Activated CD4-positive, CD25-positive, alpha-beta regulatory T cell (primary cell): ENCODE measurements at places on chromosomes 12 and 14.

GRCh38 chr14:37623971-37624370, 28.5 kb downstream of the TTC6 start:
- no peak for DNase-seq

- no peak for DNase-seq
Observed at GRCh38 chr12:6768437-6768914, 2.3 kb downstream of the PTMS start.

DNA sequence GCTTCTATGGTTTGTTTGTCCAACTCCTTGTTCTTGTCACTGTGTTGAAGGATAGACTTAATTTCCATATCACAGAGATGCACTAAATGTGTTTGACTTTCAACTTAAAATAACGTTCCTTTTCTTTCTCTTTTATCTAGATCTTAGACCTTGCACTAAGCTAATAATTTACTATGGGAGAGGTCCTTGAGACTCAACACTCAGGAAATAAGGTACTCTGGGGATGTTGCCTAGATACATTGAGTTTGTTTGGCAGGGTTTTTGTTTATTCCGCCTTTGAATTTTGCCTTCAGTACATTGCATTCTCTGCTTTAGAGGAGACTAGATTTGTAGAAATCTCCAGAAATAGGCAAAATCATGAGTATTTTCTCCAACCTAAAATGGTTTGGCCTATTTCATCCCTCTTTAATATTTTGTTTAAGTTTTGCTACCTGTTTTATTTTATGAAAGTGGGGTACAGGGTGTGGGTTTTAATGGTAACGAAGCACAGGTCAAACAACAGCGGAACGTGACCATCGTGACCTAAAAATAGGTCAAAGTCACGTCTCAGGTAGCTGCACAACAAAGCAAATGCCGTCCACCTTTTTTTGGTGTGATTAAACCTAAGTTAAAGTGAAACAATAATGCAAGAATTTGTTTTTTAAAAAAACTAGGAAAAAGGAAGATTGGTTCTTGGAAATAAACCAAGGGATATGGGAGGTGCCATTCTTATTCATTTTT, 115.3 kb upstream of the CPSF6 start:
- no peak for DNase-seq

- DNase-seq: no peak
Observed at GRCh38 chr14:77804592-77804991, 4.7 kb downstream of the ADCK1 start.

GRCh38 chr12:10331642-10332239, 24.1 kb downstream of the KLRD1 start:
- DNase-seq: no peak

GRCh38 chr14:27995691-27996090, 770.9 kb upstream of the FOXG1 start:
- DNase-seq: no peak

GRCh38 chr12:124648710-124649384, 81.4 kb upstream of the NCOR2 start:
- no peak for DNase-seq

GRCh38 chr12:100234591-100235304, 32.1 kb downstream of the DEPDC4 start:
- DNase-seq: no peak

DNA sequence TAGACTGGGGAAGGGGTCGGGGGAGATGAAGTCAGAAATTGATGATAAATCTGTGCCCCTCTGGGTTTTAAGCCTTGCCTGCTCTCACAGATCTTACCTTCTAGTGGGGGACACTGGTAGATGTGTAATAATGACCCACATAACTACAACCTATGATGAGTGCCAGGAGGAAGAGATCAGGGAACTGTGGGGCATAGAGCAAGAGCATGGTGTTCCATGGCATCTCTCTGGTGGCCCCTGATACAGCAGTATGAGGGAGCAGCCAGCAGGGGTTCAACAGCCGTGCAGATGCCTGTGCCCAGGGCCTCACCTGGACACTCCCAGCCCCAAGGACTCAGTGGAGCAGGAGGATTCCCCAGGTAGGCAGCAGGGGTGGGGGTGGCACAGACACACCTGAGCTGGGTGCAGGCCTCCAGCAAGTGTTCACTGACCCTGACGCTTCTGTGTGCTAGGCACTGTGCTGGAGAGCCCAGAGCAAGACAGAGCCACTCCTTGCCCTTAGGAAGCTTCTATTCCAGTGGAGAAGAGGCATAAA, 5.0 kb downstream of the ACACB start:
- no peak for DNase-seq
